Activated CD4-positive, alpha-beta T cell treated with anti-CD3 and anti-CD28 coated beads for 4 hours (primary cell): ENCODE measurements at places on chromosomes 3 and 15.
A peak's percentile ranks its signal among the peaks of the same experiment; 100 is the strongest.

DNA sequence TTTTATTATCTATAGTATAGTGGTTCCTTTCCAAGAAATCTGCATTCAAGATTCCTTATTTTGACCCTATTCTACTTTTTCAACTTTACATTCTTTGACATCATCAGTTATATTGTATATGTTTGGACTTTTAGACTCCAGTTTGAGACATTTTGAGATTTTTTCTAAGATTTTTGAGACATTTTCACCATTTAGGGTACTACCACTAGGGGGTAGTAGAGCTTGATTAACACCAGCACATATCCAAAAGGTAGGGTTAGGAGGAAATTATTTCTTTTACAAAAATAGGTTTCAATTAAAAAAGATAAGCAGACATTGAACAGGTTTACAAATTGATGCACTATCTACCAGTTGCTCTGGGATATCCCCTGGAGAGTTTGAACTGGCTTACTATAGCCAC, 262.5 kb downstream of the SCAPER start:
- no peak for DNase-seq

DNA sequence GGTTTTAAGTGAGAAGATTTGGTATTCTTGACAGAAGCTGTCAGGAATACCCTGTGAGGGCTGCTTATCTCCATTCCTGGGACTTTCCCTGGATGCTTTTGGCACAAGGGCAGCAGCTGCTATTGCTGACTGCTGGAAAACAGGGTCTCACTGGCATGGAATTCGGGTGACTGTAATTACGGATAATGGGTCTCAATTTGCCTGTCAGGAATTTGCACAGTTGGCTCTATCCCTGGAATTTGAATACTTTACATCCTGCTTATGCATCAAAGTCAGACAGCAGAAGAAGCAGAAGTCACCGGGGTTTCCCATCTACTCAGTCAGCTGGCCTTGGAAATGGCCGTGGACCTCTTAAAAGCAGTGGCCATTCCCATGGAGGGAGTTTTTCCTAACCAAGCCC, 25.9 kb upstream of the AKAP13 start:
- DNase-seq: no peak

- no peak for DNase-seq
These were observed 9.1 kb downstream of the ADAMTS17 start for GRCh38 chr15:100332721-100333120.

DNA sequence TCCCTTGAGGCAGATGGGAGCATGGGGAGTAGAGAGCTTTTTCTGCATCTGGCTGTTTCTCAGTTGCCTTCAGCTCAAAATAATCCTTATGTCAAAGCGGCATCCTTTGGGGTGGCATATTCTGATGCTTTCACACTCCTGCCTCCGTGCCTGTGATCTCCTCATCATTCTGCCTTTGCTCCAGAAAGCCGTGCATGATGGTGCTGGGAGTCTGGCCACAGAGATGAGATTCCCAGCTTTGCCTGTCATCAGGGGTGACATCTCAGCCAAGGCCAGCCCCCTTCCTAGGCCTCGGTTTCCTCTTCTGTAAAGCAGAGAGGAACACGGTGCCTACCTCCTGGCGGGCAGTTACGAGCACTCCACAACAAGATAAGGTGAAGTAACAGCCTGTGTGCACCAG, 96.3 kb upstream of the ALDH1A3 start:
- DNase-seq: no peak

- DNase-seq: no peak
These were observed 28.3 kb upstream of the ATP2B2 start for GRCh38 chr3:10533737-10534023.

DNA sequence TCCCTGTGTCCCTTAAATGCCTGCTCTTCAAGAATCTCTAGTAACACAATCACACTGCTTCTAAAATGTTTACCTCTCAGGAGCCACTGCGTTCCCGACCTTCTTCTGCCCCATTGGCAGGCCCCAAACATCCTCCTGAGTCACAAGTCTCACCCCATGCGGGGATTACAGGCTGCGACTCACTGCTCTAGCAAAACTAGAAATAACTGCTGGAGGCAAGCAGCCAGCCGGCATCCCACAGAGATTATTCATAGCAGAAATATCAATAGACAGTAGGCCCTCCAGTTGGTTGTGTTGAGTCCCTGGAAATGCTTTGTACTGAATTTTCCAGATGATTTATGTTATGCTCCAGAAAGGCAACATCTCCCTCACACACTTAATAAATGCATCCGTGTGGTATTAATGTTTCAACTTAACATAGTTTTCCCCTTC, 64.8 kb downstream of the RFTN1 start:
- DNase-seq: peak; percentile 10

GRCh38 chr15:51809457-51809856, 20.0 kb upstream of the TMOD3 start:
- no peak for DNase-seq

DNA sequence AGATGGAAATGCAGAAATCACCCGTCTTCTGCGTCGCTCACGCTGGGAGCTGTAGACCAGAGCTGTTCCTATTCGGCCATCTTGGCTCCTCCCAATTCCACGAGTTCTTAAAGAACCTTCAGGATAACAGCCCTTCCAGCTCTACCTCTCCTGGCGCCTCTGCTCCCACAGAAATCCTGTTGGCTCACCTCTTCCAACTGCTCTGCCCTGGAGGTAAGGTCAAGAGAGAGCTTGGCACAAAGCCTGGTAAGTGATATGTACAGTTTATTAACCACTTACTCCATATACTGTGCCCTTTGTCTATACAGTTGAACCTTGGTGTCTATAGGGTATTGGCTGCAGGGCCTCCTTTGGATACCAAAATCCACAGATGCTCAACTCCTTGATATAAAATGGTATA, 17.8 kb upstream of the FGF12 start:
- no peak for DNase-seq

- no peak for DNase-seq
These were observed 1.4 kb downstream of the SEC61A1 start for GRCh38 chr3:128053614-128054013.

DNA sequence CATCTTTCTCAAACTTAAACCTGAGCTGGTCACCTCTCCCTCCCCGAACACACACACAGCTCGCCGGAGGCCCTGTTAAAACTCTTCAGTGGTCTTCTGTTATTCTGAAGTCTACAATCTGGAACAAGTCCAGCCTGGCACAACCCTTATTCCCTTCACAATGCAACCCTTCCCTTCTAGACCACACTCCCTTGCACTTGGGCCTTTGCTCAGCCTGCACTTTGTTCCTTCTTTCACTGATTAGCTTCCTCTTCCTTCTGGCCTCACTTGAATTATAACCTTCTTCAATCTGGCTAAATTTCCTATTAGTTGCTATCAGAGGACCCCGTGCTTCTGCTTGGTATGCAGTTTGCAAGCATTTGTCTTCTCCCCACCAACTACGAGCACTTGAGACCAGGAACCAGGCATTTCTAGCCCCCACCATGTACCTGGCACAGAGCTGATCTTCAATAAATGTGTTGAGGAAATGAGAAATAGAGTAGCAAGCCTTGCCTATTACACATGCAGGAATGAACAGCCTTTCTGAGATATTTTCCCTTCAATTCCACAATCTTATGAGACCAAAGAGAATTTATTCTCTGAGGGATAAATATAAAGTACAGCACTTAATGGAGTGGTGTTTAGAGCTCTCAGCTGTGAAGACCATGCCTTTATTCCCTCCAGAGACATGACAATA, 663.1 kb upstream of the ADAMTS9 start:
- DNase-seq: no peak
